ENCODE measurements at places on chromosomes 4 and X.
A peak's percentile ranks its signal among the peaks of the same experiment; 100 is the strongest.

DNA sequence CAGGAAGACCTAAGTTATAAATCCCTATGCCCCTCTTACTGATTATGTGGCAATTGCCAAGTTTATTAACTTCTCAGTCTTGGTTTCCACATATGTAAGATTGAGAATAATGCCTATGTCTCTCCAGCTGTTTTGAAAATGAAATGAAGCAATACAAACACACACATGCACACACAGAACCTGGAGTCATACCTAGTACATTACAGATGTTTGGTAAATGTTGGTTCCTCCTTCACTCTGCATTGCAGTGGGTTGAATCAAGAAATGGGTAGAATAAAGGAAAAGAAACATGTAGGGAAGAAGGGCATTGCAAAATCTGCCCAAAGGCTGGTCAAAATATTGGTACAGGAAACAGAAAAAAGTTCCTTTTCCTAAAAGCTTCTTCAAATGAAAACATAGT, 309.9 kb upstream of the EMCN start:
- no peak for DNase-seq

DNA sequence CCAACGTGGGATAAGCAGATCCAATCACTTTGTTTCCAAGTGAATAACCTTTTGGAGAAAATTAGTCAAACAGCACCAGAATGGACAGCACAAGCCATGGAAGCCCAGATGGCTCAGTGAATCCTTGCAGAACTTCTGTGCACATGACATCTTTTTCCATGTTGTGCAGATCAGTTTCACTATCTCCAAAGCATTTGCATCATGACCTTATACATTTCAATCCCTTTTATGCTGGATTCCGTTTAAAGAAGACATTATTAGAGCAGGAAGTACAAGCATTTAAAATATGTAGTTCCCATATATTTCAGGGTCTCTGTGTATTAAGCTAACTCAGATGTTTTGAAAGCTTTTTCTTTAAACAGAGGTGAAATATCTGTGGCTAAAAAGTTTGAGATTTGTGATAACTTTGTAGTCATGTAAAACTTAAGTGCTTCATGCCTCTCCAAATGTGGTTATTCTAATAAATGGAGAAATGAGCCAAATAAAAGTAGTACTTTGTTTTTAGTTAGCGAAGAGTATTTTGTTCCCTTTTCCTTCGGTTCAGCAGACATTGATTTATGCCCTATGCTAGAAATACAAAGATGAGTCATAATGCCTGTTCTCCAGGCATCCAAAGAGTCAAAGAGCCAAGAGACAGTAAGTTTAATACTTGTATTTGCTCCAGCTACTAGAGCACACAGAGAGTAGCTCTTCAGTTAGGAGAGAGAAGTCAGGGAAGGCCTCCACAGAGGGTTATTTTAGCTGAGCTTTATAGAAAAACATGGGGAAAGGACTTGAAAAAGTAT, 39.0 kb downstream of the PLAC8 start:
- no peak for DNase-seq

DNA sequence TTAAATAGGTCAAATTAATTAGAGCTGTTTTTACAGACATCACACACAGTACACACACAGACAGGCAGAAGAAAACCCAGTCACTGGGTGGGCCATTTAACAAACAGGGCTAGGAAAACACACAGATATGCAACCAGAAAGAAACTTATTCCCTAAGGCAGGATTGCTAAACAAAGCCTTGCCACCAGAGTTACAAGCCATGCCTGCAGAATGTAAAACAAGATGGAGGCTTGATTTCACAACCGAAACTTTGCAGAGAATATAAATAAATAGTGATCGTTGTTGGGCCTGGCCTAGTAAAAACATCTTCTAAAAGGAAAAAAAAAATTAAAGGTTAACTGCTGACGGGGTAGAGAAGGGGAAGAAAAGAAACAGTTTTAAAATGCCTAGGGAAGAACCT, 212.3 kb downstream of the NAP1L3 start:
- DNase-seq, result no peak

GRCh38 chrX:19774905-19775304, 112.5 kb downstream of the SH3KBP1 start:
- no peak for DNase-seq

- no peak for DNase-seq
These were observed 237.9 kb upstream of the PSAPL1 start for GRCh38 chr4:7672601-7673000.

GRCh38 chrX:10545882-10546281, 74.5 kb downstream of the MID1 start:
- DNase-seq, result no peak

DNA sequence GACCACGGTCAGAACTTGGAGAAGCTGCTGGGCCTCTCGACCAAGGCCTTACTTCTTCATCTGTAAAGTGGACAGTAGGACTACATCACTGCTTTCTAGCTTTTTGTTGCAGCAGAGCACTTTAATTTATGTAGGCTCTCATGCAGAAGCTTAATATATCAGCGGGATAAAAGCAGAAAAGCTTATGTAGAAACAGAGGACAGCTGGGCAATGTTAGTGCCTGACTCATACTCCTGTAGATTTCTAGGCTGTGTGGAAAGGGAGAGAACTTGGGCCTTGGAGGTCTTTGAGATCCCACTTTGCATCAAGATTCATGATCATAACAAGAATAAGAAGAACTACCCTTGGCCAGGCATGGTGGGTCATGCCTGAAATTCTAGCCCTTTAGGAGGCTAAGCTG, 91.2 kb downstream of the ARHGAP10 start:
- no peak for DNase-seq

- DNase-seq, result no peak
These were observed 4.2 kb downstream of the TLR1 start for GRCh38 chr4:38800366-38800765.

GRCh38 chr4:69782651-69783310, 22.4 kb upstream of the SULT1B1 start:
- no peak for DNase-seq

DNA sequence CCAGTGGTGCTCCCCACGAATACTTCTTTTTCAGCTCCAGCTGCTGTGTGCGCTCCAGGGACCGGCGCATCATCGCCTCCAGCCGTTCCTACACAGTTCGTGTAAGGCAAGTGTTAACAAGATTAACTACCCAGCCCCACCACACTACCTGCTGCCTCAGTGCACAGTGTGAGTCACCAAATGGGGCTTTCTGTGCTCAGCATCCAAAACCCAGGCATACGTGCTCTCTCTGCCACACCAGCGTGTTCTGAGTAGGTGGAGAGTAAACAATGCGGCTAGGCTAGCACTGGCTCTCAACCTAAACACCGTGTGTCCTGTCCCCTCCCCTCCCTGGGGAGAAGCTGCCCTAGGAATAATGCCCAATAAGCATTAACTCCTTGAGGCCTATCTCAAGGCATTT, 60.0 kb downstream of the MAP7D2 start:
- DNase-seq, result no peak

DNA sequence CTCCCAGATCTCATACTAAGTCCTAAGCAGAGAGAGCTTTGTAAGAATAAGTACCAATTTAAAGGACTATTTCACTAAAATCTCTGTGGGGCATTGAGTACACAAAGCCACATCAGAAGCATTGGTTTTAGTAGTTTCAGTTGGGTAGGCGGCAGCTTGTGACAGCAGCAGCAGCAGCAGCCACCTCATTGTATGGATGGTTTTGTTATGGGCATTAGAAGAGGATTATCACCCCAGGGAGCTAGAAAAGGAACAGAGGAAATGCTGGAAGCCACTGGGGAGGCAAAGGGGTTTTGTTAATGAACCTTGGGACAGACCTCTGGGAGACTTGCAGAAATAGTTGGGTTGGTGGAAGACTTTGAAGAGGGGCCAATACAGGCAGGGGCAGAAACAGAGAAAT, 93.9 kb upstream of the FRMPD3 start:
- no peak for DNase-seq

- DNase-seq, result peak; percentile 60
These were observed 79.8 kb downstream of the SPANXN3 start for GRCh38 chrX:143437439-143437838.
